ENCODE measurements at places on chromosomes 3 and 15.

- DNase-seq: no peak
These were observed 13.2 kb downstream of the KIF7 start for GRCh38 chr15:89642106-89642505.

- no peak for DNase-seq
These were observed 1.4 kb upstream of the ST3GAL6 start for GRCh38 chr3:98761643-98762229.

DNA sequence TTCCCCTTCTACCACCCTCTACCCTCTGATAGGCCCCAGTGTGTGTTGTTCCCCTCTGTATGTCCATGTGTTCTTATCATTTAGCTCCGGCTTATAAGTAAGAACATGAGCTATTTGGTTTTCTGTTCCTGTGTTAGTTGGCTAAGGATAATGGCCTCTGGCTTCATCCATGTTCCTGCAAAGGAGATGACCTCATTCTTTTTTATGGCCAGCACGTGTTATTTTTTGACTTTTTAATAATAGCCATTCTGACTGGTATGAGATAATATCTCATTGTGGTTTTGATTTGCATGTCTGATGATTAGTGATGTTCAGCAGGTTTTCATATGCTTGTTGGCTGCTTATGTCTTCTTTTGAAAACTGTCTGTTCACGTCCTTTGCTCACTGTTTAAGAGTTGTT lies 63.1 kb upstream of the NPHP3 start:
- no peak for DNase-seq

DNA sequence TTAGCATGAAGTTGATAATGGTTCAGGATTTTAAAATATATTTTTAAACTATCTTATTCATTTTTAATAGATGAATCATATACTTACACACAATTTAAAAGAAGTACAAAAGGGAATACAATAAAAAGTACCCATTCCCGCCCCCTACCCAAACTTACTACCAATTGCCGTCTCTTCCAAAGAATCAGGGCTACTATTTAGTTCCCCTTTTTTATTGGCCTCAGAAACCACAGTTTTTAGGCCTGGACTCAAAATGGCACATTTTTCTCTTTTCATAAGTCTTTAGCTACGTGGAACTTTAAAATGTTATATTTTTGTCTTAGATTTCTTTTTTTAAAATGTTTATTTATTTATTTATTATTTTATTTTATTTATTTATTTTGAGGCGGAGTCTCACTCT lies 18.0 kb downstream of the LRRK1 start:
- no peak for DNase-seq

GRCh38 chr3:16174026-16174355 lies 489 bp upstream of the GALNT15 start:
- no peak for DNase-seq

GRCh38 chr15:52243697-52244555 lies 51.7 kb downstream of the MYO5C start:
- no peak for DNase-seq

DNA sequence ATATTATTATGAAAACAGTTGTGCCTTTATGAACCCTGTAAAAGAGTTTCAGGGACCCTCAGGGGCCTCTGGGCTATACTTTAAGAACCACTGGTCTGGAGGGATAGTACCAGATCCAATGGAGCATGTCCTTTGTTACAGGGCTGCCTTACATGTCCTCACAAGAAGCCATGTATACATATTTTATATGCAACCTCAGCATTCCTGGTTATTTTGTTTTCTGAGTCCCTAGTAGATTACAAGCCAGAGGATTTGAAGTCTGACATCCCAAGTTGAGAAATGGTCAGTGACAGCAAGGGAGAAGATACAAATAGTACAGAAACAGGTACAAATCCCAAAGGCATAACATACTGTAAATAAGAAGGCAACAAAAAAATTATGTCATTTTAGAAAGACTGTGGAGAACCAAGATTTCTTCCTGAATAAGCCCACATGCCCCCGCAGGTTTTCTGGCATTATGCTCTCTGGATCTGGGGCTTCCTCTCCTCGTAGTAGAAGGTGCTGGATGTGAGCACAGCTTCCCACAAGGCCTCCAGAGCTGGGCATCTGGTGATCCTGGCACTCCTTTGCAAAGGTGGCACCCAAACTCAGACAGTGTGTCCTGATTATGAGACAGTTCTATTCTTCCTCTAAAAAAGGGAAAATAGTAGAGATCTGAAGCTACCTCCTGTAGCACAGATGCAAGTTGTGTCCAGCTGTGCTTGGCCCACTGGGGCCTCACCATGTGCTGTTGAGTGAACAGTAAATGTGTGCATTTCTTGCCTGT lies 114.0 kb downstream of the NR1D2 start:
- no peak for DNase-seq

GRCh38 chr3:32596909-32597369 lies 26.3 kb upstream of the DYNC1LI1 start:
- no peak for DNase-seq

- no peak for DNase-seq
These were observed 379.5 kb upstream of the SUCLG2 start for GRCh38 chr3:68033867-68034266.

DNA sequence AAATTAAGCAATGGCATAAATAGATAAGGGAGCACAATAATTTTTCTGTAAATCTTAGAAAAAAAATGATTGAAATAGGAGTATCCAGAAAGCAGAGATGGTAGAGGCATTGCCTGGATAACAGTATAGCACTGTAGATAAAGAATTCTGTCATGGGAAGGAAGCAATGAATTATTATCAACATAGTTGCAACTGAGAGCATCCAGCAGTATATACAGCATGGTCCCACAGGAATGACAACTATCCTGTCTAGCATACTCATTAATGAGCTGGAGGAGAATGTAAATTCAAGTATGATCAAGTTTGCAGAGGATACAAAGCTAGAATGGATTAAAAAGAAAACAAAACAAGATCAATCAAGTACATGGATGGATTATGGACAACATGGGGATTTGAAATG lies 90.8 kb downstream of the DPH6 start:
- DNase-seq: no peak

GRCh38 chr3:46853441-46854415 lies 9.5 kb downstream of the MYL3 start:
- DNase-seq: no peak

DNA sequence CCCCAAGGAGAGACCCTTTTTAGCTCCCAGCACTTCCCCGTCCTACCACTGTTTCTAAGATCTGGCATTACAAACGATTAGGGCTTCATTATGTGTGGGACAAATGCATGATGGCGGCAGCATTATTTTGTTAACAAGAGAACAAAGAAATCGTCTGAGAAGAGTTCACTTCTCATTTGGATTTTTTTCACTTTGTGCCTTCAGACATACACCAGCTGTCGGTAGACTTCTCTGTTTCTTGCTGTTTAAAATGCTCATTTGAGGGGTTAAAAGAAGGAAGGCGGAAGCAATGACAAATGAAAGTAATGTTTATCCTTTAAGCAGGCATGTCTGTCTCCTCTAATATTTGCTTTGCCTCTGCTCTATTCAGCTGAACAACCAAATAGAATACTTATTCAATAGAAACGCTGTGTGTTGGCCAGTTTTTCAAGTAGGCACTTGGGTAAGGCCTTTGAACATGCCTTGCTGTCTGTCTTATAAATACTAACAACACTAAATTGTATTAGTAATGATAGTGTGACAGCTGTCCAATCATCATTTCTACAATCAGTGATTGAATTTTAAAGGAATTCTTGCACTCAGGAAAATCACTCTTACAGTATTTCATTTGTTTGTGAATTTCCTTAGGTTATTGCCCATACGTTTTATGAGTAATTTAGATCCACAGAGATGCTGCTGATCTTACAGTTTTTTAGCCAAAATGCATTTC lies 382.4 kb downstream of the IL5RA start:
- DNase-seq: no peak

- no peak for DNase-seq
These were observed 94.2 kb downstream of the FMN1 start for GRCh38 chr15:33100314-33100713.

DNA sequence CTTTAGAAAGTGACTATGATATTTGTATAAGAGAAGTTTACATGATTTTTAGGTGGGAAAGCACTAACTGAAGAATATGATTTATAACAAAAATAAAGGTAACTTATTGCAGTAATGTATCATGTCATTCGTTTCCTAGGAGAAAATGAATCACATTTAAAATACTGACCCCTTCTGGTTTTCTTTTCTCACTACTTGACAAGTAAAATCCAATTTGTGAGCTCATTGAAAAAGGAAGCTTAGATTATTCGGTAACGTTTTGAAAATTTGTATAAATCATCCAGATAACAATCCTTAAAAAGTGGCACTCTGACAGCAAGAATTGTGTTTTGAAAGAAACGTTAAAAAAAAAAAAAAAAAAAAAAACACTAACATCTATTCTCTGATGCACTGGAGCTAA lies 39.0 kb downstream of the NSUN3 start:
- DNase-seq: no peak

- no peak for DNase-seq
These were observed 89.1 kb upstream of the SLC2A2 start for GRCh38 chr3:171115667-171116066.

DNA sequence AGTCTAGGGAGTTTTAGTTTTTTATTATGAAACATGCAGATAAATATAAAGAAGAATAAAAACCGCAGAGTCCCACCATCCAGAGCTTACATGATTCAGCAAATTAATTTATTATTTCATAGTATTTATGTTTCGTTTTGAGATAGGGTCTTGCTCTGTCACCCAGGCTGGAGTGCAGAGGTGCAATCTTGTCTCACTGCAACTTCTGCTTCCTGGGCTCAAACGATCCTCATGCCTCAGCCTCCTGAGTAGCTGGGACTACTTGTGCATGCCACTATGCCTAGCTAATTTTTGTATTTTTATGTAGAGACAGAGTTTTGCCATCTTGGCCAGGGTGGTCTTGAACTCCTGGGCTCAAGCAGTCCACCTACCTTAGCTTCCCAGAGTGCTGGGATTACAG lies 13.6 kb downstream of the RNF13 start:
- no peak for DNase-seq

Data from stimulated activated CD8-positive, alpha-beta memory T cell treated with anti-CD3 and anti-CD28 coated beads, Interleukin-15, amount 100 ng/mL, for 24 hours (primary cell).